ENCODE measurements at places on chromosomes 5 and 9.

DNA sequence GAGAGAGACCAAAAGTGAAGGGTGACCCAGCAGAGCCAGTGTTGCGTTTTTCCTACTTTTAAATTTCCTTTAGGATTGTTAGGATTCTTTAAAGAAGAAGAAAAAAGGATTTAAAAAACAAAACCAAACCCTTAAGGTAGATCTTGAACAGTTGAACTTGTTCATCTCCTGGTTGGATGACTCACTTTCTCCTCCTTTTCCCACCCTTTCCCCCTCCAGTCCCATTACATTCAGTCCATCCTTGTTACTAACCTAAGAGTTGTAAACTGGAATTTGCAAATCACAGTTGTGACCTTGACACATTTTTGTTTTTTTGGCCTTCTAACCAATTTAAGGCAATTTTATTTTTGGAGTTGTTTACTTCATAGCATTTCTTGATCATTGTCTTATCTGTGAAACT, 289.2 kb downstream of the ARHGAP26 start:
- DNase-seq, result no peak

DNA sequence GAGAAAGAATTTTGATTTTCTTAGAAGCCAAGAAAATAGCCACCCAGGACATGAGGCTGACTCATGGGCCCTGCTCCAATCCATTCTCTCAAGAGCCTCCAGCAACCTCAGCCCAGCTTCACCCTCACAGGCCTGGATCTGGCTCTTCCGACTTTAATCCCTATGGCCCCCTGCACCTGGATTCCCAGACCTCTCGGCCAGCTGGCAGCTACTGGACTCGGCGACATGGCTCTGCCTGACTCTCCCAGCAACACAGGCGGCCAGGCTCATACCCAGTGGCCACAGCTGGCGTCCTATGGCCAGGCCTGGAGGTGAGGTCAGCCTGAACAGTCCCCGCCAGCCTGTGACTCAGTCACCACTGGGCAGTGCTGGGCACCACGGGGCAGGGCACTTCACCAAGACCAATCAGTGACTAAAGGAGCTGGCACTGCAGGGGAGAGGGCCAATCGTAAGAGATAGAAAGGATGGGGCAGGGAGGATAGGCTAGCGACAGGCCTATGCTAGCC, 6.2 kb upstream of the PDLIM4 start:
- DNase-seq, result no peak

DNA sequence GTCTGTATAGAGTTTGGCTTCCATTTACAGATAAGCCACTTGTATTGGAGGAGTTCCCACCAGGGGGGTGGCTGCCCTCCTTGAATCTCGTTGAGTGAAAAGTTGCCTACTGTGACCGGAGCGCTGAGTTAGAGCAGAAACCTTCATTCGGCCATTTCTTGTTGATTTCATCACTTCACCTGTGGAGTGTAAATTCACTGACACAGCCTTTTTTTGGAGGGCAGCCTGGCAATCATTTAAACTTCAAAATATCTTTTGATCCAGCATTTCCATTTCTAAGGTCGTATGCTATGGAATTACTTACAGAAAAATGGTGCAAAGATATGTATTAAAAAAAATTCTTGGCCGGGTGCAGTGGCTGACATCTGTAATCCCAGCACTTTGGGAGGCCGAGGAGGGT, 40.8 kb downstream of the PRRC2B start:
- no peak for DNase-seq

DNA sequence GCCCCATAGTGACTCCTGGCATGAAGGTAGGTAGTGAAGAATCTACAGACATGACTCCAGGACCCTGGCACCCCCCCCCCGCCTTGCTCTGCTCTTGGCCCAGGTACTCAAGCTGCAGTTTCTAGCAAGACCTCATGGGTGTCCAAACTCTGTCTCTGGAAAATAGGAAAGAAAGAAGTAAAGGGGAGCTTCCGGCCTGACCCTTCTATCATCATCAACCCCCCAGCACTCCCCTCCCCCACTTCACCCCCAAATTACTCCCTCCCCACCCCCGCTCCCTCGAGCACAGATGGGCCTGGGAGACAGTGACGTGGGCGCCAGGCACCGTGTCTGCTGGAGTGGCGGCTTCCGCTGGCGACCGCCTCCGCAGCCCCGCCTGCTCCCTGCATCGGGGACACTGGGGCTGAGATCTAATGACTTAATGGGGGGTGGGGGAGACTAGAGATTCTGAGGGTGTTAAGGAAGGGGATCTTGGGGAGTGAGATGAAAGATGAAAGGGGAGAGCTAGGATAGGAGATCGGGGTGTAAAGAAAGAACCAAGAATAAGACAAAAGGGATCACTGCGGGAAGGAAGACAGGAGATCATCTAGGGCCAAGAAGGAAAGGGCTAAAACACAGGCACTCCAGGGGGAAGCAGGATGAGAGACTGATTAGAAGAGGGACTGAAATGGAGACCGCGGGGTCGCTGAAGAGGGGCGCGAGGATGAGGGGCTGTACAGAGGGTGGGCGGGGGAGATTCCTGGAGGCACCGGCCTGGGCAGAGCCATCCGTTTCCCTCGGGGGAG, 1.1 kb upstream of the DNAJB5 start:
- DNase-seq, result no peak

GRCh38 chr5:143030349-143030748, 260.2 kb downstream of the ARHGAP26 start:
- no peak for DNase-seq

- no peak for DNase-seq
Measured at GRCh38 chr9:20624201-20625002, 2.1 kb upstream of the MLLT3 start.

DNA sequence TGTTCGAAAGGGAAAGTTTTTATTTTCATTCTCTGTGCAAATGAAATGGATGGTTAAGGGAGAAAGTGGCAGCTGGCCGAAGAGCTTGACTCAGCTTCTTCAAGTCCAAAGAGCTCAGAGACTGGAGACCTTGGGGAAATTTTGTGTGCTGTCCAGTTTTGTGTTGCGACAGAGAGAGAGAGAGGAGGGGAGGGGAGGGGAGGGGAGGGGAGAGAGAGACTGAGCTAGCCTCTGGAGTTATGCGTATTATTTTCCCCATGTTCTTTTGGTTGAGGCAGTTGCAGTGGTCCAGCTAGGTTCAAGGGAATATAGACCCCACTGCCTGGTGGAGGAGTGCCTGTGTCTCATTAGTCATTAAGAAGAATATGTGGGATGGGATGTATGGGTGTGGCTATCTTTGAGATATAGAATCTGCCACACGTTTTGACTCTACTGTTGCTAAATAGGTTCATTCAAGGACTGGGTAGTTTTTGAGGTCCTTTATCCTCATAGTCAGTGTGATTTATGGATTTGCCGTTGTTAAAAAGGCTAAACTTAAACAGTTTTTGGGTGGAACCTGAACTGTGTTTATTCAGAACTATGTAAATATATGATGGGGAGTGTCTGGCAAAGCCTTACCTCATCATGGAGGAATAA, 69.7 kb downstream of the ARHGAP26 start:
- no peak for DNase-seq

DNA sequence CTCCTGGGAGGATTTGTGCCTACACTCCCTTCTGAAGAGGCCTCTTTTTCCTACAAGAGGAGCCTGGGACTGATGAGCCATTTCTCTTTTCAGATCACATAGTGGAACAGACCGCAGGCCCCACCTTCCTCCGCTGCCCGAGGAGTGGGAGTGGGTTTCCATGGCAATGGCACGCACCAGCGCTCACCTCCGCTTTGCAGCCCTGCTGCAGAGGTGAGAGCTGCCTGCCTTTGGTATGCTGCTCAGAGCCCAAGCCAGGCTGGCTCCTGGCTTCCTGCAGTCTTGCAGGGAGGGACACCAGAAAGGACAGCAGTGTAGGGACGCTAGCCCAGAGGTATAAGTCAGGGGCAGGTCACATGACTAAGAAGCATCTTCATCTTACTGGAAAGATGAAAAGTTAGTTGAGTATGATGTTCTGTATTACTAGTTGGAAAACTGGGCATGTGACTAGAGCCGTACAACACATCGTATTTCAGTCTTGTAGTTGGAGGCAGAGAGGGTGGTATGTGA, 12.4 kb downstream of the PTTG1 start:
- no peak for DNase-seq

GRCh38 chr5:129499208-129499852, 39.2 kb downstream of the ADAMTS19 start:
- no peak for DNase-seq

DNA sequence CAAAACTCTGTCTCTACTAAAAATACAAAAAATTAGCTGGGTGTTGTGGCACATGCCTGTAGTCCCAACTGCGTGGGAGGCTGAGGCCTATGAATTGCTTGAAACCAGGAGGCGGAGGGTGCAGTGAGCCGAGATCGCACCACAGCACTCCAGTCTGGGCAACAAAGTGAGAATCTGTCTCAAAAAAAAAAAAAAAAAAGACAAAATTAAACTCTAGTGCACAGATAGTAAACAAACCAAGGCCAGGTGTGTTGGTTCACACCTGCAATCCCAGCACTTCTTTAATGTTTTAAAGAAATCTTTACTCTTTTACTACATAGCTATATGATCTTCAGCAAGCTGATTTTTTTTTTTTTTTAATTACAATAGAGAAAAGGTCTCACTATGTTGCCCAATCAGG, 8.4 kb downstream of the ZCCHC10 start:
- no peak for DNase-seq

- no peak for DNase-seq
Measured at GRCh38 chr9:6194934-6195333, 20.7 kb upstream of the IL33 start.

DNA sequence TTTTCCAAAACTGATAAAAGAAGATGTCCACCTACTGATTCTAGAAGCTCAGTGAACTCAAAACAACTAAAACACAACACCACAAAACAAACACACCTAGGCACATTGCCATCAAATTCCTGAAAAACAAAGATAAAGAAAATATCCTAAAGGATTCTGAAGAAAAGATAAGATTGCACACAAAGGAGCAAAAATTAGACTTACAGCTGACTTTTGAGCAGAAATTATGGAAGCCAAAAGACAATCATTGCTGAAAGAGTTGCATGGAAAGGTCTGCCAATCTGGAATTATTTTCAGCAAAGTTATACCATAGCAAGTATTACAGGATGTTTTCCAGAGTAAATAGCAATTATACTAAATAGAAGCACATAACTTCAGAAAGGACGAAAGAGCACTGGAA, 128.2 kb upstream of the IRX2 start:
- no peak for DNase-seq

- no peak for DNase-seq
Measured at GRCh38 chr5:132114150-132115121, 40.8 kb downstream of the CSF2 start.

DNA sequence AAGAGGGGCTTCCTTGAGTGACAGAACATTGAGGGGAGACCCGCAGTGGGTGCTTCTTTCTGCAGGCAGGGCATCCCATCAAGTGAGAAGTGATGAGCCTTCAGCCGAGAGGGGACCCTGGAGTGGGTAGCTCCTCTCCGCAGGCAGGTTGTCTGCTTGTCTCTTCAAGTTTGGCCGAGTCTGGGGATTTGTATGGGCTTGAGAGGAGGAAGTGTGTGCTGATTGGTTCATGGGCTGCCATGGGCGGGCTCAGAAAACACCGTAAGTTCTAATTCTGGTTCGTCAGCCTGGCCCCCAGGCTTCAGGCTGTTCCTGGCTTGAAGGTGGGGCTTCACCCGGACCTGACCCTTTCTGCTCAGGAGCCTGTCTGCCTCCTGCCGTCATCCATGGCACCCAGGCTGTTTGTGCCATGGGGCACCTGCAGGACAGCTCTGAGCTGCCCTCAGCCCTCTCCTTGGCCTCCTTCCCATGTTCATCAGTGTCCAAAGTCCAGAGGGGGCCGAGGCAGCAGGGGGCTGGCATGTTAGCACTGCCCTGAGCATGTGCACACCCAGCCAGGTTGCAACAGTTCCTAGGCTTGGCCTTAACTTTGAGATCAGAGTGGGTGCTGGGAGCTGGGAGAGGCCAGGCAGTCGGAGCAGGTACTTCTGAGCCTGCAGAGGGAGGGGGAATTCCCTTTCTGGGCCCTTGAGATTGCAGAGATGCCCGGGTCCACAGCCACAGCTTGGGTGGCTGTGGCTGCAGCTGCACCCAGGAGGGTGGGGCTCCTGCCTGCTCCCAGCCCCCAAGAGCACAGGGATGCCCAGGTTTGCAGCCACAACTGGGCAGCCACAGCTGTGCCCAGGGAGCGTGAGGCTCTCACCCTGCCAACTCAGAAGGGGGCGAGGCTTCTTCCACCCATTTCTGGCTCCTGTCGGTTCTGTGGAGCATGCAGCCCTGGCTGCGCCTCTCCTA, 13.5 kb upstream of the DHFR start:
- DNase-seq, result no peak

- DNase-seq, result no peak
Measured at GRCh38 chr5:75054134-75054930, 2.0 kb upstream of the GCNT4 start.

DNA sequence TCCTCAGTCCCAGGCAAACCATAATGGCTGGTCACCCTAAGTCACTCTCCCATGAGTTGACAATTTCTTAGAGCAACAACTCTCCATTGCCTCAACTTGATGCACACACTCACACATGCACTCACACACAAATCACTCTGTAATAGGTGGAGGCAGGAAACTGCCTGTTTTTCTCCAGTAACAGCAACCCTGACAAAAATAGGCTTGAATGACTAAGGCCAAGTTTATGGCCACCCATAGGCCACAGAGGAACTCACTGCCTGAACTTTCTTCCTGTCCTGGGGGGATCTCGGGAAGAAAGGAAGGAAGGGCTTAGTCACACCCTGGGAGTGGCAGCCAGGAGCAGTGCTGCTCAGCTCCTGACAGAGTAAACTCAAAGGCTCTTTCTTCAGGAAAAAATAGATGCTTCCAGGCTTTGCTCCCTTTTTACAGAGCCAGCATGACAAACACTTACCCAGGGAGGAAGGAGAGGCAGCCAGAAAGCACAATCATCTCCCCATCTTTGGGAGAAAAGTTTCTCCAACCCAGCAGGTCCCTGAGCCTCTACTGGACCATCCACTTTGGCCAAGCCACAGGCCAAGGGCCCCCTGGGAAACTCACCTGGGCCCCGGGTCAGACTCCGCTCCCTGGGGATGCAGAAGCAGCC, 368 bp downstream of the SH3TC2 start:
- peak; percentile 67 for DNase-seq

DNA sequence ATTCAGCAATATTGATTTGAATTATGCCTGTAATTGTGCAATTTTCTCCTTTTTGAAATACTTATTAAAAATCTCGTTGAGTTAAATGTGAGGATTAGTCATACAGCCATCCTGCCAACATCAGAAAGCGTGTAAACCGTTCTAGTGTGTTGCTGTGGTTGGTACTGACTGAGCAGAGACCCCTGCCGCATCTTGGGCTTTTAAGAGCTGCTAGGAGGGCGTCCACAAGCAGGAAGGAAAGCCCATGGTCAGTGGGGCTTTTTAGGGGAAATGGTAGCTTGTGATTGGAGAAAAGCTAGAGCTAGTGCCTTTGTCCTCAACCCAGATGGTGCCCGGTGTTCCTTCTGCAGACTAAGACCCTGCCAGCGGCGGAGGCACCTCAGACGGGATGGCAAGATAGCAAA, 1.3 kb downstream of the SDHA start:
- no peak for DNase-seq

DNA sequence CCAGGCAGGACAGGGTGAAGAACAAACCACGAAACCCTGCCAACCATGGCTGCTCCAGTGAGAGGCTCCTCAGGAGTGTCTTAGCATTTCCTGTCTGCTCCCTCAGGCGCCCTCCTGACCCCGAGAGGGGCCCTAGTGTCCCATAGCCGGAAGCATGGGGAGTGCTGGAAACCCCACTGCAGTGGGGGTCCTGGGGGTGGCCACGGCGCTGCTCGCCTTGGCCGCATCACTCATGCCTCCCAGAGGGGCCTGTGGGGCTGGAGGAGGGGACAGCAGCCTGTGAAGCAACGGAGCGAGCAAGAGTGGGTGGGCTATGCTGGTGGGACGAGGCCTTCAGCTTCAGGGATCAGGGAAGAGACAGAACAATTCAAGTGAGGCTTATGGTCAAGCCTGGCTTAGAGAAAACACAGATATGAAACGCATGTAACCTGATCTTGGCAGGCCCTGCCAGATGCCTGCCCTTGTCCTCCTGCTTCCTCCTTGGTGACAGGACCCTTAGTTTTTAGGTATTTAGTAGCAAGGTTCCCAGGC, 219.1 kb downstream of the FANCC start:
- no peak for DNase-seq

Data from amniotic stem cell (primary cell).